ENCODE measurements at places on chromosomes 3 and 15.

- DNase-seq = no peak
Observed at GRCh38 chr3:31539275-31539674, 6.5 kb downstream of the STT3B start.

DNA sequence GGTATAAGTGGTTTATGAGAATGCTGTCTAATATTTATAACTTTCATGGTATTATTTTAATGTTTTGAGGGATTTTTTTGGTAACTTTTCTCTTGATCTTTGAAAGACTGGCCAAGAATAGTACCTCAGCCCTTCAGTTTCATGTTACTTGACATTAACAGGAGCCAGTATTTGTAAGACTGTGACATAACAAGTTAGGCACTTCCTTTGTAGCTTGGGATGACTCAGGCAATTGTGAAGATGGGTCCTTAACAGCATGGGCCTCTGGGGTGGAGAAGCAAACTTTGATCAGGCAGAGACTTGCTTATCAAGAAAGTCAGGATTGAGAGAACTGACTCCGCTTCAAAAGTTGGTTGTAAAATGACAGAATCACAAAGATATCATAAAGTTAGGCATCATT lies 9.5 kb downstream of the LRRC49 start:
- no peak for DNase-seq

GRCh38 chr3:59408047-59408624 lies 358.3 kb upstream of the CFAP20DC start:
- DNase-seq = no peak

- DNase-seq = peak; percentile 65
Observed at GRCh38 chr3:197023241-197023997, 6.2 kb downstream of the MELTF start.

DNA sequence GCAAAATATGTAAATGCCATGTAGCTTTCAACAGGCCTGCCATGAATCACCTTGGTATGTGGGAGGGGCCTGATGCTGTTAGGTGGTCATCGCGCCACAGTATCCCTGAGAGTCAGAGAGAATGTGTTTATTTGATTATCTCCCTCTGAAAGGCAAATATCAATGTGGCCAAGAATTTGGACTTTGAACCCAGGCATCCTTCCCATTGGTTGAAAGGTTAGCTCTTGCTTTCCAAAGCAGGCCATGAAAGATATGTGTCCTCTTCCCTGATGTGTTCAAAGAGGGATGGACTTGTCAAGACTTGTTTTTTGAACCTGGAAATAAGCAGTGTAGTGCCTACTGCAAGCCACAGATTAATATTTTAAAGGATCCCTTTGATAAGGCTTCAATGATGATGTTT lies 36.7 kb downstream of the SRP14 start:
- no peak for DNase-seq

DNA sequence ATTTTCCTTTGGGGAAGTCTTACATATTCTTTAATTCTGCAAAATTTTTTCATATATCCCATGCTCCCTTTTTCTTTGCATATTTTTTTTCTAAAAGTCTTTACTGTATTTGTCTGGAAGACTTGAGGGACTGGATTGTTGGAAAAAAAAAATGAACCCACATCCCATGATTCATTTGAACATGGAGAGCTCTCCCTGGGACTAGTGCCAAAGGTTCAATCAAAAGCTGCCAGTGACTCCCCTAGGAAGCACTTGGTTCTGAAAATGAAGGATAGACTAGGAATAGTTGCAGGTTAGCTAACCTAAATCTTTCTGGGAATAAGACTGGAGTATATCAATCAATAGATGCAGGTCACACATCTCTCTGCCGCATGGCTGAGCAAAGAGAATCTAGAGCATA lies 16.4 kb upstream of the BNC1 start:
- no peak for DNase-seq

DNA sequence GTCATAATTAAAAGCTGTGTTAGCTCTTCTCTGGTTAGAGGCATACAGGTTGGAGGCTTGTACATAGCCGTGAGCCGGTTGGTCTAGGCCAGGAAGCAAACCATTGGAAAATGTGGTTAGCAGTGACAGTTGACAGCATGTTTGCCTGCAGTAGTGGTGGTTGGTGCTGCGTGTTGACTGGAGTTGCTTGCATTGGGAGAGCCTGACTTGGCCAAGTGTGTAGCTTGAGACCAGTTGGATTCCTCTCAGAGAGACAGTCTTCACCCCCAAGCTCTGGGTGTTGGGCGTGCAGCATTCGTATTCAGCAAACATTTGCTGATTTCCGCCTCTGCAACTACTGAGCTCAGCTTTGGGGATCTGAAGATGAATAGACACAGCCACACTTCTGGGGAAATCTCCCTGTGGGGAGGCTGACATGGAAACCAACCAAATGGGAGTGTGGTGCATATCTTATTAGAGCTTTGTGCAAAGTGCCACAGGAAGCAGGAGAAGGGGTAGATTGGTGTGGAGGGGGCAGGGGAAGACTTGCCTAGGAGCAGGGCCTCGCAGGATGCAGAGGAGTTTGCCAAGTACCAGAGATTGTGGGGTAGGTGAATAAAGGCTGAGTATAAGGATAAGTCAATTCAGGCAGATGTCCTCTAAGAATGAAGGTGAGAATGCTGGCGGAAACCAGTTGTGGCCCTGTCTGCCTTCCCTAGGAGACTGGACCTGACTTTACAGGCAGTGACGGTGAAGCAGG lies 83.5 kb downstream of the IGF1R start:
- no peak for DNase-seq

GRCh38 chr3:13873818-13874217 lies 6.1 kb downstream of the WNT7A start:
- no peak for DNase-seq

DNA sequence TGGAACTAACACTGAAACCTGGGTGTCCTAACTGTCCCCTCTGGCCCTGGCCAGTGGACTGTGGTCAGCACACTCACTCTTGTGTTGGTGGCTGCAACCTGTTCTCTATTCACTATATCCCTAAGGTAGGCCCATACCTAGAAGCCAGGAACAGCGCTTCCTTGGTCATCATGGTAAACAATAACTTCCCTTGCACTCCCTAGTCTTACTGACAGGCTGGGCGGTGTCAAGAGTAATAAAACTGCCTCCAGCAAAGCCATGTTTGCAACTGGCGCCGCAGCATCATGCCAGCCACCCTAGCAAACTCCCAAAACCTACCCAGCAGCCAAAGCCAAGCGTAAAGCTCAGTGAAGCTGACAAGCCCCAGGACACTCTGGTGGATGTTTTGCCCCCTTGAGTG lies 63.1 kb upstream of the TSEN2 start:
- DNase-seq = no peak

DNA sequence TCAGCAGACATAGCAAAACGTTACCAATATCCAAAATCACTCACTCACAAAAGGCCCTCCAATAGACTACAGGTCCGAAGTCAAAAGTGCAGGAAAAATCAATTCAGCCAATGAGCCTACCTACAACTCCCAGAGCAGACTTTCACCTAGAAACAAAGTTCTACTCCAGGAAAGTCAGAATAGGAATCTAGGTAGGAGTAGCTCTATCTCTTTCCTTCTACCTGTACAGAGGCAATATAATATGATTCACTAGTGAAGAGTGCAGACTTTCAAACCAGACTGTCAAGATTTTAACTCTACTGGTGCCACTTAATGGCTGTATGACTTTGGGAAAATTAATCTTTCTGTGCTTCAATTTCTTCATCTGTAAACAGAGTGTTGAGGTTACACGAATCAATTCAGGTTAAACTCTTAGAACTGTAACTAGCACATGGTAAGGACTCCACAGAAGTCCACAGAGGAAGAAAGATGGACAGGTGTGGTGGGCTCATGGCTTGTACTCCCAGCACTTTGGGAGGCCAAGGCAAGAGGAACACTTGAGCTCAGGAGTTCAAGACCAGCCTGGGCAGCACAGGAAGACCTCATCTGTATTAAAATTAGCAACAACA lies 9.4 kb downstream of the DCUN1D1 start:
- no peak for DNase-seq

All from GM12891 (cell line).